IPS-NIHi11 (cell line): ENCODE measurements at places on chromosomes 7 and 10.

GRCh38 chr7:34128762-34129161 lies 223.4 kb downstream of the BMPER start:
- DNase-seq, result no peak

GRCh38 chr10:111474786-111475185 lies 398.0 kb downstream of the ADRA2A start:
- DNase-seq, result no peak

DNA sequence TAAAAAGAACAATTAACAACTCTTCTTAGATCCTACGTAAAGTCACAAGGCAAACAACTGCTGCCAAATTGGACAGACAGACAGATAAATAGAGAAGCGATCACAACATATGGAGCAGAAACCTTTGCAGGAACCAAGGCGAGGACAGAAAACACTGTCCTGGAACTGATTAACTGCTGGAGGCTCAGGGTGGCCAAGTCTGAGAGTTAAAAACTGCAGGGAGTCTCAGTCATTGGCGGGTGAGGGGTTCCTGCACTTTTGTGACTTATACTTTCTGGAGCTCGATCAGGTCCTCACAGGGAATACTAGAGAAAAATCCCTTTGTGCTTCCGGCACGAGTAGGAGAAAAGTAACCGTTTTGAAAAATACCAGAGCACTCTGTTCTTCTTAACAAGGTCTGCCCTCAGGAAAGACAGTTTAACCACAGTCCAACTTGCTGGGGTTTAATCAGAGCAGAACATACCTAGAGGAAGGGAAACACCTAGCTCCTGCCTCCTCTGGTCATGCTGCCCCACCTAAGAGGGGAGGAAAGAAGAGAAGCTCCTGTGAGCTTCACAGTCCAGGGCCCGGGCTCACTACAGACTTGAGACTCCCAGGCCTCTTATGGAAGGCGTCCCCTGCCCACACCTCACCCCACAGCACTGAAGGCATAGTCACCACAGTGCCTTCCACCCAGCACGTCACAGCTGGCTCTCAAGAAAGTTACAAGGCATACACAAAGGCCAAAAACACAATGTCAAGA lies 74.9 kb downstream of the LARP4B start:
- no peak for DNase-seq

DNA sequence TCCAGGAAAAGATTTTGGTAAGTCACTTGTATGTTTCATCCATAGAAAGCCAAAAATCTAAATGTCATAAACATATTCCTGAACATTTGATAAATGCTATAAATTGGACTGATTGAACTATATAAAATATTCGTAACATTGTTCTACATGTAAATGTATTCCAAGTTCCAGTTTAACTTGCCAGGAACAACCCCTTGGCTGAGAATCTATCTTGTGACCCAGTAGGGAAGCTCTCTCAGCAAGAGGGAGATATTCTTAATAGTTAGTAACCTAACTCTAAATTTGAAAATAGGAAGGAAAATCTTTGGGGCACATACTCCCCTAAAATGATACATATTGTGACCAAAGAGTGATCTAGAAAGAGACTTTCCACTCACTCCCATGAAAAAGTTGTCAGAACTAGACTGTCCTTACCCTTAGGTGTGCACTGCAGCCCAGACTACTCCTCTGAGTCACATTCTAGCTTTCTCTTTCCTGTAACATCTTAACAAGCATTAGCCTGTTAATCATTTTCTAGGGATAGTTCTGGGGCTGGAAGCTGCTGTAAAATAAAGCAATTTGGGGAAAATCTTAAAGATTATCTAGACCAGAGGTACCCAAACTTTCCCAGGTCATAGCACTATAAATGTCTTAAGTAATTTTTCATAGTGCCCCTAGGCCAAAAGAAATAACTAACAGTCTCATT lies 73.7 kb upstream of the SKAP2 start:
- no peak for DNase-seq

DNA sequence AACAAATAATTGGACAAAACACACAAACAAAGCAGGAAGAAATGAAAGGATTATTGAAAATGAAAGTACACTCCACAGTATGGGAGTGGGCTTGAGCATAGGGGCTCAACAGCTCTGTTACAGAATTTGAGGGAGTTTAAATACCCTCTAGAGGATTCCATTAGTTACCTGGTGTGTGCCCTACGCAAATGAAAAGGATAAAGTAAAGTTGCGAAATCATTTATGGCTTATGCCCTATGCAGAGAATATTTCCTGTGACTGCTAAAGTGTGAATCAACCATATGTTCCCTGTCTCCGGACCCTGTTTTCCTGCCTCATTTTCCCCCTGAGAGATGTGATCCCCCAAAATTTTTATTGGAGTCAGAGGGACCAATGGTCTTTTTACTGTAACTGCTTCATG lies 634.6 kb upstream of the CNTNAP2 start:
- no peak for DNase-seq

- DNase-seq, result no peak
These were observed 993 bp downstream of the PTPRN2 start for GRCh38 chr7:158586499-158587161.

DNA sequence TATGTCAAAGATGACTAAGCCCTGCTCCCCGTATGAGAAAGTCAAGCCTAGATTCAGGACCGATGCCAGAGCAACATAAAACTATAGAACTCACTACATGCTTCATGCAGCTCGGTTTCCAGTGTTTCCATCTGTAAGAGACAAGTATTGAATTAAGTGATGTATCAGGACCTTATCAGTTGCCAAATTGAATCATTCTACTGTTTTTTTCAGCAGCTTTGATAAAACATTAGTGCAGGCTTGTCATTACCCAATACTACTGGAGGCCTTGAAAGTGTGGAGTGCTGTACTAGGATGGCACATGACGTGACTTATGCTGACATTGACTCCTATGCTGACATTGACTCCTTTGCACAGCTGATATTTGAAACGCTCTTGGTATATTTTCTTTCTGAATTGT lies 10.8 kb upstream of the NRP1 start:
- no peak for DNase-seq

DNA sequence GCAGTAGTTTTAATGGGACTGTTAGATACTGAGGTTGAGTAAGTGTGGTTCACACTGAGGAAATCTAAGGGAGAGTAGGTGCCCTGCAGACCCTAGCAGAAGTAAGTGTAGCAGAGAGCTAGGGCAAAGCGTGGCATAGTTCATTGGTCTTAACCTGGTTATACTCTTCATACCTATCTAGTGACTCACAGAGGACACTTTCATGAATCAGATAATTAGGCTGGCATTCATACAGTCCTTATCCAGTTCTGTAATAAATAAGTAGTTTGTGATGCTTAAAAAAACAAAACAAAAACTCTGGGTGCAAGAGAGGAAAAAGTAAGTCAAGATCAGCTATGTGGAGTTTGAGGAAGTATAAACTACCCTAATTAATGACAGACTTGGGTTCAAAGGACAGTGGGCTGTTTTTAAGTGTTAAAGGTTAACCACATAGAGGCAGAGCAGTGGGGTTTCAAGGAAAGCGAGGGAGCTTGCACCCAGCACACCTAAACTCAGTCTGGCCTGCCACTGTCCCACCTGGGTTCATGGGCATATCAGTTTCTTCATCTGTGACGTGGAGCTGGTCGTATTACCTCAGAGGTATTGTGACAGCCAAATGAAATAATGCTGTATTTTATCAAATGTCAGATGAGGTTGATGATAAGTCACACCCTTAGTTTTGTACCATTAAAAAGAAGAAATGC lies 27.1 kb downstream of the LMTK2 start:
- DNase-seq, result no peak

DNA sequence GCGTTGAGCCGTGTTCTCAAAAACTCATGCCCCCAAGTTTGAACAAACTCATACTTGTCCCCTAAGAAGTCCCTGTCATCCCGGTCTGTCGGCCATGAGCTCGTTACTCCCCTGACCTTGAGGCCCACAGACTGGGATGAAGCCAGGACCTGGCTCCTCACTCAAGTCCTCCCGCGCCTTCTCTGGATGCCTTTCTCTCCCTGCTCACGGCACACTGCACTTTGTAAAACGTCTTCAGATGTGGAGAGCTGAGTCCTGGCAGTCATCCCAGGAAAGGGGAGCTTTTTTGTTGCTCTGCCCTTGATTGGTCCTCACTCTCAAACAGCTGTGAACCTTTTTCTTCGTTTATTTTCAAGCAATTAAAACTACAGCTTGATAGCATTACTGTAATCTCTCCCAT lies 110.8 kb downstream of the JAZF1 start:
- no peak for DNase-seq

DNA sequence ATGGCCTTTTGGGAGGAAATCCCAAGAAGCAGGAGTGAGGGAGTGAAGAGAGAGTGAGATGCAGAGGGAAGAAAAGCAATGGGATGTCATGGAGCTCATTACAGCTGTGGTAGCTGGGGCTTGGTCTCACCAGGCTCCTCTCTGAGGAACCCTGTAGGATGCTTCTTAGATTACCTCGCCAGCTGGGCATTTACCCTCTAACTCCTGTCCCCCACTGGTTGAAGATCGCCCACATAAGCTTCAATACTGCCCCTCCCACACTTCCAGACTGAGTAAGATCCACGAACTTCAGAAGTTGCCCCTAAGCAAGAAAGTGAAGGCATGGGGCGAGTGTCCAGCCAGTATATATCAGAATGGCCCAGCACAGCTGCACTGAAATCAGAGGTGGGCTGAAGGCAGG lies 58.1 kb upstream of the SLC35B4 start:
- no peak for DNase-seq

DNA sequence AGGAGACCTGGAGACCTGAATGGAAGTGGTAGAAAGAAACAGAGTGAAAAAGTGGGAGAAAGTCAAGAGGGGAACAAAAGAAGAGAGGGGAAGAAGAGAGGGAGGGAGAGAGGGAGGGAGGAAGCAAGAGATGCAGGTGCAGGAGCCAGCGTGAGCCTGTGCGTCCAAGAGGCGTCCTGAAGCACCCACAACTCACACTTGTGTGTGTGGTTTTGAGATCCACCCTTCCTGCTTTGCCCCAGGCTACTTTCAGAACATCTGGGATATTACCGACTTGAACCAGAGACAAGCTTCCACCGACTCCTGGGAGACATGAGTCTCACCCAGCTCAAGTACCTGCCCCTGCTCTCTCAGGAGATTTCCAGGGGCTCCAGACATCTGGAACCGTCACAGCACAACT lies 9.8 kb downstream of the AFAP1L2 start:
- DNase-seq, result no peak

GRCh38 chr7:116621649-116622048 lies 50.3 kb upstream of the MET start:
- no peak for DNase-seq

GRCh38 chr10:50397312-50398140 lies 146.2 kb upstream of the ASAH2 start:
- DNase-seq, result no peak

DNA sequence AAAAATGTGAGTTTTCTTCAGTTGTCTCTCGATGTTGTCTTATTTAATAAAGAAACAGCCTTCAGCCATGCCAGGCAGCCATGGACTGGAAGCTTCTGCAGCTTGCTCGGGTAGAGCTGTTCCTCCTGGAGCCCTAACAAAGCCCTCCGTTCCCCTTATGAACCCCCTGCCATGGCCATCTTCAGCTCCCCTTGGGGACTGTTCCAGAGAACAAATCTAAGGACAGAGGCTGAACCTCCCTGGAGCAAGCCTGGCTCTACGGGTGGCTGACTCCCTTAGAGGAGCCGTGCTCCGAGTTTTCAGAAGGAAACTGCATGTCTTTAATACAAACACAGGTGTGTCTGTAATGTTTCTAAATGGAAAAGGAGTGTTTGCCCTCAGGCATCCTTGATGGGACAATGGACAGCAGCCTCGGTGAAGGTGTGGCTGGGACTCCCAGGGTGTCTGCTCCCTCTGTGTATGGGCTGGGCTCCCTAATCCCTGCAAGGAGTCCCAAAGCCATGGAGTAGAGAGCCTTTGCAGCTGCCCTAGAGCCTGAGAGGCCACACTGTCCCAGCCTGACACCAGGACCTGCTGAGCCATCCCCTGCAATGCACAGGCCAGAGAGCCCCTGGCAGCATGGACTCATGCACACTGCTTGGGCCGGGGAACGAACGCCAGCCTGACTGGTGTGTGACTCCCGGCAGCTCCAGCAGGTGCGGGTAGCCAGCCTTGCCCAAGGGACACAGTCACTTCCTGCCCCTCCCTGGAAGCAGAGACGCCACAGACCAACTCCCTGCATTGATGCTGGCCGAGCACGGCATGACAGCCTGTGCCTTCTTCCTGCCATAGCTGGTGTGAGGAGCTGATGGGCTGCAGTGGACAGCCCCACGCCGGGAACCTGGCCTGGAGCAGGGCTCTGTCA lies 381.8 kb downstream of the TCERG1L start:
- no peak for DNase-seq

DNA sequence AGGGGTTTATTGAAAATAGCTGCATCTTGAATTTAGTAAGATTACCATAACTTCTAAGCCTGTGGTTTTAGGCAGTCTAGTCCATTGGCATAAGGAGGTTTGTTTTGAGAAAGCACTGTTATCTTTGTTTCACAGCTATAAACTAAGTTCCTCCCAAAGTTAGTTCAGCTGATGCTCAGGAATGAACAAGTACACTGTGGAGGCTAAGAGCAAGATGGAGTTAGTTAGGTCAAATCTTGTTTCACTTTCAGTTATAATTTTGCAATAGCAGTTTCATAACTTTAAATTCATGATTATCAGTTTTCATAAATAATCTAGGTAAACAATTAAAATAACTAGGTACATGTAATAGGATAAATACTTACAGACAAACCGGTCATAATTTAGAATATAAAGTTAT lies 15.4 kb downstream of the SEC61G start:
- DNase-seq, result no peak

DNA sequence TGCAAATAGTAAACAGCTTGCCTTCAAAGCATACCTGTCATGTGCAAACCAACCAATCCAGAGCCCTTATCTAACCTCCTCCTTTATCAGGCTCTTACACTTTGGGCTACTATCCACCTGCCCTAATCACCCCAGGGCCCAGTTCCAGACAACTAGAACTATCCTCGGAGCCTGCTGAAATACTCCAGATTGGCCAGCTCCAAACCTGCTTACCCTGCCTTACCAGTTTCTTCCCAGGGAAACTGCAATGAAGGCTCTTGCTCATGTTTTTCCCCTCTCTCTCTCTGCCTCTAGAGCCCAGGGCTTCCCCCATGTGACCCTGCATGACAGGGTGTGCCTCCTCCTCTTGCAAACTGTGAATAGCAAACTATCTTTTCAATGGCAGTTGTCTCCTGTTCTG lies 81.4 kb upstream of the CAPZA2 start:
- peak; percentile 63 for DNase-seq

DNA sequence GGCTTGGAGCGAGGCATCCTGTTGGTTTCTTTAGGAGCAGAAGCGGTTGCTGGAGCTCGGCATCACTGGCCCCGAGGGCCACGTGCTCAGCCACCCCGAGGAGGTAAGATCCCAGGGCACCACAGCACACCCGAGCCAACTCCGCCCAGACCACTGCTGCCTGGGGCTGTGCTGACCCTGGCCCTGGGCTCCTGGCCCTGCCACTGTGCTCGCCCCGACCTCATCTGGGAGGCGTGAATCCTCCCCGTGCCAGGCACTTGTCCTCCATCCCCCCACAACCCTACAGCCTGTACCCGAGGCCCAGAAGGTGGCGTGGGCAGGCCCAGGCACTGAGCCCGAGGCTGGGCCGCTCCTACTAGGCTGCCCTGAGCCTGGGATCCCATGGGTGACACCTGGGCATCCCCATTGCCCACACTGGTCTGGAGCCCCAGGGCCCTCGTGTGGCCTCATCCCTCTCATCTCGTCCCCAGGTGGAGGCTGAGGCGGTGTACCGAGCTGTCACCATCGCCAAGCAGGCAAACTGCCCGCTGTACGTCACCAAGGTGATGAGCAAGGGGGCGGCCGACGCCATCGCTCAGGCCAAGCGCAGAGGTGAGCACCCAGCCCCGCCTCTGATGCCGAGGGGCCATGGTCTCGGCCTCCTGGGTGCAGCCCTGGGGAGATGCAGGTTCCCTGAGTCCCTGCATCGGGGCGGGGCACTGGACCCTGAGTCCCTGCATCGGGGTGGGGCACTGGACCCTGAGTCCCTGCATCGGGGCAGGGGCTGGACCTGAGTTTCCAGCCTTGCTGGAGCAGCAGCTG lies 11.8 kb downstream of the DPYSL4 start:
- DNase-seq, result no peak
